Tibial nerve (tissue), 4 donors: ENCODE measurements at places on chromosomes 3 and 15. TPM values are rescaled to one million over a fixed set of nuclear protein-coding genes. Genes with fewer than 3 reads are reported as not detected.

DNA sequence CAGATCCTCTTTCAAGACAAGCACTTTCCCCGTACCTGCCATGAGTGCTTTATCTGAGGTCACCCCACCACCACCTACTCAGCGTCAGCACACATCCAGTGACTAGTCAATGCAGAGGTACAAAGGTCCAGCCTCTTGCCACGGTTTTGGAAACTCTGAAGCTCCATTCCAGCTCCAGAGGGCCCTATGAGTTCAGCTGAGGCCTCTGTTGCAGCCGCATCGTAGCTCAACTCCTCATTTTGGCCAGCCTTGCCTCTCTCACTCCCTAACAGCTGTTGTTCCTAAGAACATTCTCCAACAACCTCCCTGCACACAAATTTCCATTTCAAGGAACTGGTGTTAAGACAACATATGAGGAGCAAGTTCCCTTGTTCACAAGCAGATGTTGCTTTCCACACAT, 405.1 kb upstream of the PROK2 start:
- no peaks in the 10 kb centered on the region for H3K36me3 ChIP-seq
- H3K27me3 ChIP-seq, result no peaks in the 10 kb centered on the region
- no peak overlapping the region for H3K27ac ChIP-seq
- DNase-seq, result no peak
- H3K4me3 ChIP-seq, result no peak overlapping the region

DNA sequence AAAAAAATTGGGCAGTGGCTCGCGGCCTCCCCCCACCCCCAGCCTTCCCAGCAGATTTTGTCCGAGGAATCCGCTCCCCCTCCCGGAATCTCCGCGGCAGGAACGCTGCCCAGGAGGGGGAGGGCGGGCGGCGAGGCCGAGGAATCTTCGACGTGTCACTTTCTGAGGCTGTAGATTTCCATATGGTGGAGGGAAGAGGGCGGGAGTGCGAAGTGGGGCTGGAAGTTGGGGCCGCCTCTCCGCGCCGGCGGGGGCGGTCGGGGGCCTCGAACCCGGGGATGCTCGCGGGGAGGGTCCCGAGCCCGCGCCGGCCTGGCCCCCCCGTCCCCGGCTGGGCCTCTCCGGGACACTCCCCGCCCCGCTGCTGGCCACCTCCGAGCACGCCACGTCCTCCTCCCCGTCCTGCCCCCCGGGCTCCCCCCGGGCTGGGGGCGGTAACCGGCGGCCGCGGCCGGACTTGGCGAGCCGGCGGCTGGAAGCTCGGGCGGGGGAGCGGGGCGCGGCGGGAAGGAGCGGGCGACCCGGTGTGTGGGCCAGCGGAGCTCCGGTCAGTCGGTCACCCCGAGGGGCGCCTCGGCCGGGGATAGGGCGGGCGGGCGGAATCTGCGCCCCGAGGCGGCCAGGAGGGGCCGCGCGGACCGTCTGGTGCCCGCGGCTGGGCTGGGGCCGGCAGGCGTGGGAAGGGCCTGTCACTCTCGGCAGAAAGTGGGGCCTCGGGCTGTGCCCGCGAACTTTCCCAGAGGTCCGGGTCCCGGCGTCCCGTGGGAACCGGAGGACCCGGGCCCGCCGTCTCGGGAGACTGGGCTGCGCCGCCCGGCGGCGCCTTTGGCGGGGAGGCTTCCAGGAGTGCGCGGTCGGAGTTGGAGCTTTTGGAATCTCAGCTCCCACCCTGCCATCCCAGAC, 951 bp downstream of the FNDC3B start:
- H3K4me3 ChIP-seq, result peak overlapping the region; percentile 98
- H3K4me1 ChIP-seq, result peaks cover 21% of the 10 kb centered on the region
- no peaks in the 10 kb centered on the region for H3K27me3 ChIP-seq
- DNase-seq, result peak; percentile 56
- no peaks in the 10 kb centered on the region for H3K36me3 ChIP-seq

ANKDD1A gene
- 23.6 TPM for total RNA-seq

- no peaks in the 10 kb centered on the region for H3K4me1 ChIP-seq
- H3K4me3 ChIP-seq, result no peak overlapping the region
- H3K27ac ChIP-seq, result no peak overlapping the region
- no peaks in the 10 kb centered on the region for H3K27me3 ChIP-seq
Measured at GRCh38 chr3:43726521-43726920, 35.8 kb downstream of the ABHD5 start.

GRCh38 chr3:111721747-111722146, 126.6 kb upstream of the ZBED2 start:
- no peaks in the 10 kb centered on the region for H3K36me3 ChIP-seq
- H3K4me3 ChIP-seq, result no peak overlapping the region
- DNase-seq, result no peak
- H3K4me1 ChIP-seq, result peaks cover 10% of the 10 kb centered on the region

GRCh38 chr3:24475925-24476324, 18.7 kb downstream of the THRB start:
- no peaks in the 10 kb centered on the region for H3K36me3 ChIP-seq
- no peak for DNase-seq
- no peak overlapping the region for H3K27ac ChIP-seq
- H3K4me1 ChIP-seq, result no peaks in the 10 kb centered on the region
- H3K4me3 ChIP-seq, result no peak overlapping the region
- no peaks in the 10 kb centered on the region for H3K27me3 ChIP-seq

GRK7 gene
- 0.30 TPM for total RNA-seq

DNA sequence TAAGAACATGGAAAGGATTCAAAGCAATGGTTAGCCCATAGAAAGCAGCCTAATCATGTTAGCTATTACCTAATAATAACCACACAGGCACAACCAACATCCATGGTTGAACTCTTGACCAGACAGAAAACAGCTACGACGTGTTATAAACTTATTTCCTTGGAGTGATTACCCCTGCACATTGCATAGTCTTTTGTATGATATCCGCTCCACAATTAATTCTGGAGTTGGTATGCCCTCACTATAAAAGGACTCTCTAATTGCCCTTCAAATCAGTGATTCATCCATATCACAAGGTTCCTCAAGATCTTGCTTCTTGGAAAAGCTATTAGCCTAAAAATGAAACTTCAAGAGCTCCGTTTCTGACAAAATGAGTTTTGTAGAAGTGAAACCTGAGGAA, 117.9 kb downstream of the SYNPR start:
- no peaks in the 10 kb centered on the region for H3K36me3 ChIP-seq
- H3K4me1 ChIP-seq, result no peaks in the 10 kb centered on the region
- no peak overlapping the region for H3K4me3 ChIP-seq

DNA sequence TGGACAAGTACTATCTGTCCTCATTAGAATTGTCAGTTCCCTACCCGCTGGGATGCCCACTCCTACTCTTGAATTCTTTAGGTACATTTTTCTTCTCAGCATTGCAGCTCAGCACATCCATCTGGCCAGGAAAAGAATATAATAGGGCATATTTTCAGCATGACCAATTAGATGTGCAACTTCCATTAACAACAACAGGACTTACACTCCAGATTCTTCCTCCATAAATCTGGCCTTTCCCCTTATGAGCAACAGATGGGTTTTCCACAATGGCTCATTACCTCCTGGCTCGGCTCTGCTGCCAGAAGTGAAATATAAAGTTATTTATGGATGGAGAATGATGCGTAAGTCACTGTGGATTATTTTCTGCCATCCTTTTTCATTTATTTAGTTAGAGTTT, 443.8 kb upstream of the TGFBR2 start:
- H3K36me3 ChIP-seq, result no peaks in the 10 kb centered on the region
- H3K27ac ChIP-seq, result no peak overlapping the region
- H3K4me1 ChIP-seq, result peaks cover 8% of the 10 kb centered on the region
- no peaks in the 10 kb centered on the region for H3K27me3 ChIP-seq
- no peak overlapping the region for H3K4me3 ChIP-seq
- DNase-seq, result no peak

DNA sequence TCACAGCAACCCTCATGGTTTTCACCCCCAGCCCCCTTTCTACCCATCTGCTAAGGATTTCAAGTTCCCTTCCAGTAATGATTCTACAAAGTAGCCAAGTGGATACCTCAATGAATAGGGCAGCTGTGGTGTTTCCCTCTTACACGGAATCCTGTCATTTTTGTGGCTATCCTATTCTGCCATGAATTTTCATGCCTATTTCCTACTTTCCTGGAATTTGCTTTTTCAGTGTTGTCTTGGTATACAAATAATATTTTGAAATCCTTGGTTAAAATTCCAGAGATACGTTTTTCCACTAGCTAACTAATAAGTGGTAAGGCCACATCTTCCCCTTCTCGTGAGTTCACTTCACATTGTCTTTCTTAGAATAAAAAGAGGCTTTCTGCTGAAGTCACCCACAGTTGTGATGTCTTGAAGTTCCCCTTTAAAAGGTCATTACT, 7.5 kb downstream of the ADPRH start:
- H3K27me3 ChIP-seq, result no peaks in the 10 kb centered on the region
- no peak for DNase-seq
- no peak overlapping the region for H3K4me3 ChIP-seq
- H3K36me3 ChIP-seq, result no peaks in the 10 kb centered on the region
- no peak overlapping the region for H3K27ac ChIP-seq

DNA sequence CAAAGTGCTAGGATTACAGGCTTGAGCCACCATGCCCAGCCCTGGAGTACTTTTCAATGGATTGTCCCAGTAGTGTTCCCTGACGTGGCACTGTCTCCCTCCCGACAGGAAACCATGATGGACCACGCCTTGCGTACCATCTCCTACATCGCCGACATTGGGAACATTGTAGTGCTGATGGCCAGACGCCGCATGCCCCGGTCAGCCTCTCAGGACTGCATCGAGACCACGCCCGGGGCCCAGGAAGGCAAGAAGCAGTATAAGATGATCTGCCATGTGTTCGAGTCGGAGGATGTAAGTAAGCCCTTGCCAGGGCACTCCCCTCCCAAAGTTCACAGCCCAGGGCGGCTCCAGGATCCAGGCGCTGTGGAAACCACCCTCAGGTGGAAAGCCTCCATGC, 168.1 kb downstream of the NSMCE3 start:
- no peak overlapping the region for H3K4me3 ChIP-seq
- H3K27ac ChIP-seq, result no peak overlapping the region
- H3K4me1 ChIP-seq, result no peaks in the 10 kb centered on the region
- no peaks in the 10 kb centered on the region for H3K36me3 ChIP-seq
- no peak for DNase-seq
- no peaks in the 10 kb centered on the region for H3K27me3 ChIP-seq

TF gene
- total RNA-seq, result 6.8 TPM

DNA sequence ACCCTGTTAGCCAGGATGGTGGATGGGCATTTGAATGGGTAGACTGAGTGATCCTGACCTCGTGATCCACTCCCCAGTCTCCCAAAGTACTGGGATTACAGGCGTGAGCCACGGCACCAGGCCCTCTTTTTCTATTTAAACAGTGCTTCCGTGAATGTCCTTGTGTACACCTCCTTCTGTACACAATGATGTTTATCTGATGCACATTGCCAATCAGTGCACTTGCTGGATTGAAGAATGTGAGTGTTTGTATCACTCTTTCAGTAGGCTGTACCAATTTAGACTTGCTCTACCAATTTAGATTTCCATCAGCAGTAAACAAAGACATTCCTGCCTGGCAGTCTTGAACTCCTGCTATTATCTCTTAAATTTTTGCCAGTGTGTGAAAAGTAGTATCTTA, 8.9 kb upstream of the ZNF619 start:
- no peaks in the 10 kb centered on the region for H3K4me1 ChIP-seq
- DNase-seq, result no peak
- H3K27ac ChIP-seq, result no peak overlapping the region
- peaks cover 50% of the 10 kb centered on the region for H3K36me3 ChIP-seq
- H3K27me3 ChIP-seq, result no peaks in the 10 kb centered on the region

- H3K36me3 ChIP-seq, result no peaks in the 10 kb centered on the region
- no peaks in the 10 kb centered on the region for H3K4me1 ChIP-seq
- no peak overlapping the region for H3K4me3 ChIP-seq
Measured at GRCh38 chr3:115084686-115085085, 62.4 kb downstream of the ZBTB20 start.

DNA sequence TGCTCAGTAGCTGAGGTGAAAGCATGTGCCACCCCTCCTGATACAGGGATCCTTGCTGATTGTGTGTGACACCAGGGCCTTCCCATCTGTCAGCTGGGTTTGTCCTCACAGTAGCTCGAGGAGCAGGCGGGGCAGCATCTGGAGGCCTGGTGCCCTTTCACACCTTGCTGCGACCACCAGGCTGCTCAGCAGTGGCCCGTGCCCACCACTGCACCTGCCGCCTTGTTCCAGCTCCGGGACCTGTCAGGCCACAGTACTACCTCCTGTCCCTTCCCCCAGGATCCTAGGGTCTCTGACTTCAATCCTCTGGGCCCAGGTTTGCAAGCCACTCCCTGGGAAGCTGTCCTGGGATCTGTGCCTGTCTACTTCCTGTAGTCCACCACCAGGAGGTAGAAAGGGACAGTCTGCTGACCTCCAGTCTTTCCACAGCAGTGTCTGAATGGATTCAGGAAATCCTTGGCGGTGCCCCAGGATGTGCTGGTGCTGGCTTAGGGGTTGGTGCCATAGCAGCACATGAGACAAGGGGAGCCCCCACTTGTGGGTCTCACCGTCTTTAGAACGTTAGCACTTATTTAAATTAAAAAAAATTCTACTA, 27.5 kb downstream of the APBA2 start:
- DNase-seq, result no peak
- no peak overlapping the region for H3K4me3 ChIP-seq
- no peaks in the 10 kb centered on the region for H3K36me3 ChIP-seq
- no peak overlapping the region for H3K27ac ChIP-seq
- no peaks in the 10 kb centered on the region for H3K4me1 ChIP-seq

STAB1 gene
- total RNA-seq, result 167 TPM

NTRK3 gene
- total RNA-seq, result 85.9 TPM

THUMPD3 gene
- total RNA-seq, result 42.6 TPM

HACL1 gene
- 33.3 TPM for total RNA-seq

C15orf62 gene
- total RNA-seq, result not detected

DNA sequence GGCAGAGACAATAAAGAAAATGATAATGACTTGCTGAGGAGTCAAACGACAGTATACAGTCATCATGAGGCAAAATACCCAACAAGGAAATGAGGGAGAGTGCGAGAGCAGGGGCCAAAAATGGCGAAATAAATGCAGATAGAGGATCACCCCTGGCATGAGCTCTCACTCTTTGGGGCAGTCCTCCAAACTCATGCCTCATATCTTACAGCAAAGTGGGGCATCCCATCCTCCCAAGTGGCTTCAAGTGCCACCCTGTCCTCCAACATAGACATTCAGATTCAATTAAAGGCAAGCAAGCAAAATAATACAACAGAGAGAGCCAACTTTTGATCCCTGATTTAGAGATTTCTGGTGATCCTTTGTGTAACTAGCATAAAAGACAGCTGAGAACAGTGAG, 278.4 kb downstream of the GBE1 start:
- H3K4me1 ChIP-seq, result no peaks in the 10 kb centered on the region
- no peaks in the 10 kb centered on the region for H3K36me3 ChIP-seq
- no peak overlapping the region for H3K4me3 ChIP-seq
- H3K27ac ChIP-seq, result no peak overlapping the region
- no peaks in the 10 kb centered on the region for H3K27me3 ChIP-seq

DNA sequence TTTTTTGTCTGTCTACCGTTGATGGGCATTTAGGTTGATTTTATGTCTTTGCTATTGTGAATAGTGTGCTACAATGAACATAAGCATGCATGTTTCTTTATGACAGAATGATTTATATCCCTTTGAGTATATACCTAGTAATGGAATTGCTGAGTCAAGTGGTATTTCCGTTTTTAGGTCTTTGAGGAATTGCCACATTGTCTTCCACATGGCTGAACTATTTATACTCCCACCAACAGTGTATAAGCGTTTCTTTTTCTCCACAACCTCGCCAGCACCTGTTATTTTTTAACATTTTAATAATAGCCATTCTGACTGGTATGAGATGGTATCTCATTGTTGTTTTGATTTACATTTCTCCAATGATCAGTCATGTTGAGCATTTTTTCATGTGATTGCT, 89.6 kb upstream of the GALNT15 start:
- no peaks in the 10 kb centered on the region for H3K27me3 ChIP-seq
- H3K27ac ChIP-seq, result peak overlapping the region; percentile 79
- H3K4me1 ChIP-seq, result no peaks in the 10 kb centered on the region
- DNase-seq, result no peak
- no peak overlapping the region for H3K4me3 ChIP-seq
- no peaks in the 10 kb centered on the region for H3K36me3 ChIP-seq
